Purkinje cell (primary cell): ENCODE measurements at places on chromosomes 3 and 15. TPM values are rescaled to one million over a fixed set of nuclear protein-coding genes. Genes with fewer than 3 reads are reported as not detected.

SLC28A1 gene
- polyA plus RNA-seq, result not detected in 2 replicates

CHP1 gene
- 31.4 and 41.7 TPM in 2 replicates for polyA plus RNA-seq

FEZF2 gene
- 3.8 TPM in 1 of 2 replicates, not detected in the other for polyA plus RNA-seq

MRPL47 gene
- polyA plus RNA-seq, result 207 and 261 TPM in 2 replicates

COLQ gene
- not detected in 2 replicates for polyA plus RNA-seq

PARP6 gene
- 83.7 and 85.5 TPM in 2 replicates for polyA plus RNA-seq

C3orf70 gene
- 4.6 and 5.6 TPM in 2 replicates for polyA plus RNA-seq

FGD5 gene
- polyA plus RNA-seq, result 0.09 and 0.57 TPM in 2 replicates

OXTR gene
- 2.4 and 3.7 TPM in 2 replicates for polyA plus RNA-seq

NEO1 gene
- polyA plus RNA-seq, result 21.5 and 22.5 TPM in 2 replicates
